ENCODE measurements at places on chromosomes 3 and 15.

DNA sequence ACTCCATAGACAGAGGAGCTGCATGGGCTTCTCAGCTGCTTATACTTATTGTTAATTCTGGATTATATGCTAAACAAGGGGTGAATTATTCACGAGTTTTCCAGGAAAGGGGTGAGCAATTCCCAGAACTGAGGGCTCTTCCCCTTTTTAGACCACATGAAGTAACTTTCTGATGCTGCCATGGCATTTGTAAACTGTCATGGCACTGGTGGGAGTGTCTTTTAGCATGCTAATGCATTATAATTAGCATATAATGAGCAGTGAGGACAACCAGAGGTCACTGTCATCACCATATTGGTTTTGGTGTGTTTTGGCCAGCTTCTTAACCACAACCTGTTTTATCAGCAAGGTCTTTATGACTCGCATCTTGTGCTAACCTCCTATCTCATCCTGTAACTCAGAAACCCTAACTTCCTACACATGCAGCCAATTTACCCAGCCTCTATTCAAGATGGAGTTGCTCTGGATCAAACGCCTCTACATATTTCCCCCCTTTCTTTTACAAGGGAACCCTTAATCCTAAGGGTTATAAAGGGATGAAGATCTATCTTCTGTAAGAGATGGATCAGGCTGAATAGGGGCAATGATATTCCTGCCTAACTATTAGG lies 12.1 kb upstream of the DMXL2 start:
- DNase-seq = no peak

DNA sequence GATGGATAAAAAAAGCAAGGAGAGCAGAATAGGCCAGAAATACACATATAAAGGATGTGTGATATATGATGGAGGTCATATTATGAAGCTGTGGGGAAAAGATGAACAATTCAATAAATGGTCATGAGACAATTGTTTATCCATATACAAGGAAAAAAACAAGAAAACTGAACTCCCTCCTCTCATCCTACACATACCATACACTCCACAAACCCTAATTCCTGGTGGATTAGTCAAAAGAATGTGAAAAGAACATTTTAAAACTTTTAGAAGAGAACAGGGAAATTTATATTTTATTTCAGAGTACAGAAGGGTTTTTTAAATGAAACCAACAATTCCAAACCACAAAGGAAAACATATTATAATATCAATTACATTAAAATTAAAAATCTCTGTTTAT lies 34.5 kb upstream of the NR2E3 start:
- no peak for DNase-seq

DNA sequence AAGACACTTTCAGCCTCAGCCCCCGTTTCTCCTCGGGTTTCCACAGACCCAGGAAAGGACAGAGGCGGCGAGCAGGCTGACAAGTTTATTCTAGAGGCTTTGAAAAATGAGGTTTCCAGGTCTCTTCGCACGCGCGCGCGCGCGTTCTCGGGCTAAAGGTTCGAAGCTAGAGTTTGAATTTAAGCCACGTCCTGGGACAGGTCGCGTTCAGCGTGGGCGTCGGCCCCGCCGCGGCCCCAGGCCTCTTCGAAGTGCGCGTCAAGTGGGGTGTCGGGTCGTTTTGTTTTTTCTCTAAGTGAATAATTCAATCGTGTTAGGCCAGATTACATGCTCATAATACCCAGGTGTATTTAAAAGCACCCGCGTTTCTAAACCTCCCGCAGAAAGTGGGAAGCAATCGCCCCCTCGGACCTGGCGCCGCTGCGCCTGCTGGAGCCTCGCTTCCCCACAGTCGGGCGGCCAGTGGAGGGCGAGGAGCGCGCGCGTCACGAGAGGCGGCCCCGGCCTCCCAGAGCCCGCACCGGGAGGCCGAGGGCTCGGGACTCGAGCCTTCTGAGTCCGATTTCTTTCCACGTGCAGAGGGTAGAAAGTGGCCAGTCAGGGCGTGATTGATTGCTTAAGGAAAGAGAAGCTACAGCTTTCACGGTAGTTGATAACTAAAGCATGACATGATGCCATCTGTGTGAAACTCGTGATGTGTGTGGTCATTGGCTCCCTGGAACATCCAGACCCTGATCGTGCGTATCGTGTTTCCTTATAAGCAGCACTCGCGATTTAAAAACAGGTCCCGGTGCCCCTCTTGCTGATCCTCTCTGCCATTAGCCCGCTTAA lies 15.8 kb upstream of the SOX2 start:
- DNase-seq = no peak

DNA sequence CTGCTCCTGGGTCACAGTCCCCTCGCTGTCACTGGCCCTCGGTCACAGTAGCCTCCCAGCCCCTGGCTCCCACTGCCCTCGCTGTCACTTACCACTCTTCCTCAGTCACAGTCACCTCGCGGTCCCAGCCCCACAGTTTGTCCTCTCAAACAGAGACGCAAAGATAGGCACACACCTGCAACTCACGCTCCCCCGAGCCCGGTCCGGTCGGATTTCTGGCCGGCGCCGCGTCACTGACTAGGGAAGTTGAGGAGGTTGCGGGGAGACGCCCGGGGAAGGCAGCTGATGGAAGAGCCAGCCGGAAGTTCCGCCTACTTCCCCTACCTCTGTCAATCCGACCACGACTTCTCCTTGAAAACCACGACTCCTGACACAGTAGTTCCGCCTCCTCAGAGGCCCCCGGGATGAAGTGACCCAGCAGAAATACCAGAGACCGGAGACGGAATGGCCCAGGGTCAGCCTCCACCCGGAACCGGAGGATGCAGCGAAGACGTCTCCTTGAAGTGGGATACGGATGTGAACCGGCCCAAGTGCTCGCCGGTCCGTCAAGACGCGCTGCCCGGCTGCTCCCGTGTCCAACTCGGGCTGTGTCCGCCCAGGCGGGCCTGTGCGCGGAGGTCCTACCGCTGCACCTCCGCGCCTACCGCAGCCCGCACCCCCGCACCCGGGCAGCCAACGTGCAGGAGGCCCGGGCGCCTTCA lies at the start of gene PCYT1A:
Gene PCYT1A, minus strand, starts transcription at position 287 of the 701 bp plus-strand sequence. CDS start 17,195 bp downstream, outside the sequence.
- DNase-seq = peak; percentile 81

DNA sequence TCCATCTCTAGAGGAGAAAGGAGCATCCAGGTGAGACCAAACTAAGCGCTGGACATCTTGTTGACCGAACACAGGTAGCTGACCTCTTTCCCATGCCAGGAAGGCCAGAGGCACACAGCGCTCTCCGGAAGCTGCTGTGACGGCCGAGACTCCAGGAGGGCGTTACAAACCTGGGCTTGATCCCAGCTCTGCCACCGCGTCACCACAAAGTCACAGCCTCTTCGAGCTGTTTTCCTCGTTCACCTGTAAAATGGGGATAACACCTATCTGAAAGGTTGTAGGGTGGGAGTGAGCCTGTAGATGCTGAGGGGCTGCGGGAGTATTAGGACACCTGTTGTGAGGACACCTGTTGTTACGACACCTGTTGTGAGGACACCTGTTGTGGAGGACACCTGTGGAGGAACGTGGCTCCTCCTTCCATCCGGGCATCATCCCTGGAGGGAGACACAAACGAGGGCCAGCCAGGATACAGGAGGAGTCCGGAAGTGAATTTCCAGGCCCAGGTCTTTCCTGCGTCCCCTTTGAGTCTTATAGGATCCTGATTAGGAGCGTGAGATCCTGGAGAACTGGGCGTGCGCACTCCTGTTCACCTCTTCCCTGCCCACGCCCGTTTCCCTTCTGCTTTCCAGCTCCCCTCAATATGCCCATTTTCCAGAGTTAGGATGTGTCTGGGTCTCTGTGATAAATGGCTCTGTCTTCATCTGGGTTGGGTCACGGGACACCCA lies 2.3 kb upstream of the MUC4 start:
- DNase-seq = no peak

DNA sequence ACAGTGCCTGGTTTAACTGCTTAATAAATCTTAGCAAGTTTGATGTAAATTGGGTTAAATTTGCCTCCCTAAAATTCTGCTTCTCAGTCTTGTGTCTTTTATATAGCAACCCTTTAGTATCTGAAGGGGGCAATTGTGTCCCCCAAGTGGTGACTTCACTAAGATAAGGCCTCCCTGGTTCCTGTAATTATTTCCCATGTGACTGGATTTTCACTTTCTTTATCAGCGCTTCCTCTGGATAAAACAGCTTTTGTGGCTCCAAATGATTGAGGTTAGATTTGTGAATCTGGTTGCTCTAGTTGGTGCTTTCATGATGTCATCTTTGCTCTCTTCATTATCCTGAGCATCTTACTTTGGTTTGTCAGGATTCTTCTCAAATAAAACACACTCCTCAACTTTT lies 334.3 kb upstream of the CTDSPL start:
- no peak for DNase-seq

- DNase-seq = peak; percentile 22
Observed at GRCh38 chr15:45429941-45430792, 51.8 kb upstream of the GATM start.

All from AG09319 (cell line).